Germinal center (tissue), 1 donor: ENCODE measurements at places on chromosomes 1 and 21.

GRCh38 chr1:77834771-77835334, 53.6 kb upstream of the NEXN start:
- DNase-seq: no peak

DNA sequence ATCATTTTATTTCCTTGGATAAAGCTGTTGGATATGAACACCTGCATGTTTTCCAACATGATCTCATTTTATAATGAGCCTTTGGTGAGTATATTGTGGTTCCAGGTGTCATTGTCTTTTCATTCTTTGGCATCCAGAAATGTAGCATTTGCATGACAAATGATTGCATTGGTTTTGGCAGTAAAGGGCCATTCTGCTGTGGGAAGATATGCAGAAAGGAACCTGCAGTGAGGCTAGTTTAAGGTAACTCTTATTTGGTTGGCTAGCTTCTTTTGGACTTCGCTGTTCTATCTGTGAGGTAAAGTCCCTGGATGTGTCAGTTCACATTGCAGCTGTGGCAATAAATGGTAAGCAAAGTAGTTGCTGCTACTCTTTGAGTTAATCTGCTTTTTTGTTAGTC, 343.0 kb downstream of the AMY1C start:
- no peak for DNase-seq

- DNase-seq: no peak
Measured at GRCh38 chr1:168613691-168614231, 37.4 kb downstream of the XCL1 start.

- DNase-seq: no peak
Measured at GRCh38 chr1:76463849-76464248, 389.3 kb downstream of the ST6GALNAC3 start.

DNA sequence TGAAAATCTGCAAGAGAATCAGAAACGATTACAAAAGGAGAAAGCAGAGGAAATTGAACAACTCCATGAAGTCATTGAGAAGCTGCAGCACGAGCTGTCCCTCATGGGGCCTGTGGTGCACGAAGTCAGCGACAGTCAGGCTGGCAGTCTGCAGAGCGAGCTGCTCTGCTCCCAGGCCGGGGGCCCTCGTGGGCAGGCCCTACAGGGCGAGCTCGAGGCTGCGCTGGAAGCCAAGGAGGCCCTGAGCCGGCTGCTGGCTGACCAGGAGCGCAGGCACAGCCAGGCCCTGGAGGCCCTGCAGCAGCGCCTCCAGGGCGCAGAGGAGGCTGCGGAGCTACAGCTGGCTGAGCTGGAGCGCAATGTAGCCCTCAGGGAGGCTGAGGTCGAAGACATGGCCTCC, 47.5 kb upstream of the DIP2A start:
- DNase-seq: no peak

DNA sequence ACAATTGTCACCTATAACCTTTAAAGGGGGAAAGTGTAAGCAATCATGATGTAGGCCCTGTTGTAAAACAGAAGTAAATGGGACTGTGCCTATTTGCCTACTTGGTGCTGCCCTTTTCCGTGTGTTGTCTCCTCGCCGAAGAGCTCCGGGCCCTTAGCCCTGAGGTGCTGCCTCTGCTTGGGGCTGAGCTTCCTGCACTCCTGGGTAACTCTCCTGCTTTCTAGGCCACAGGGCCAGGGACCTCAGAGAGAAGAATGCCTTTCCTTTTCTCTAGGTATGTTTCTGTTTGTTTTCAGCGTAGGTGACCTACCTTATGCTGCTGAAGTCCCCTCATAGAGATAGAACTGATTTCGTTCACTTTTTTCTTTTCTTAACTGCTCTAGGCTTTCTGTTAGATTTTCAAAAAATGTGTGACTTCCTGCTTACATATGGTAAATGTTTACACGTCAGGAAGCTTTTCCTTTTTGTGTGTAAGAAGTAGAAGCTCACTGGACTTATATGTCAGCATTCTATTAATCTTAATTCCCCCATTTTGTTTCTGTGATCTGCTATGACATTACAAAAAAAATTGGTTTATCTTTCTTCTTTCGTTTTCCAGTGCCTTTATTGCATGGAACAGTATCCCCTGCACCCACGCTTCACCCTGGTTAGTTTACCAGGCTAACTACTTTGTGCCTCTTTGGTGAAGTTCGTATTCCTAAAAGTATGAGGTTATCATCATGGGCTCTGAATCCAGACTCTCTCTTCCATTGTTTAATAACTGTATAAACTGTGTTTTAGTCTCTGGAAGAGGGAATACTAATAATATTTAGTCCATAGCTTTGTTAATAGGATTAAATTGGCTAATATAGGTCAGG, 61.7 kb downstream of the ITSN1 start:
- DNase-seq: no peak
